ENCODE measurements at places on chromosomes 7 and 10.

GRCh38 chr7:22868509-22868908, 45.9 kb upstream of the TOMM7 start:
- no peak for DNase-seq

GRCh38 chr10:124403548-124403947, 15.2 kb downstream of the OAT start:
- no peak for DNase-seq

DNA sequence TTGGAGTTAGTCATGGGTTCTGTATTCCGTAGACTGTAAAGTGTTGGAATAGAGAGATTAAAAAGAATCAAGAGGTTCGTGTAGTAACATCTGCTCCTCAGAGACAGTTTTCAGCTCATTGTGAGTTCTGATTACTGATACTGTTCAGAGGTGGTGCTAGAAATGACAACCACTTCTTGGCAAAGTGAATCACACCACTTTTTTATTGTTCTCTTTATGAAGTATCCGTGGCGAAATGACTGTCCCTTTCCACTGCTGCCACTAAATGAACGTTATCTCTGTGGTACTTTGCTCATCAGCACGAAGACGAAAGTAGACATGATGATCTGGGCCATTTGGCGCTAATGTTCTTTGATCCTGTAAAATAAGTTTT, 860 bp downstream of the RPP30 start:
- DNase-seq, result no peak

GRCh38 chr10:123858907-123859652, 32.5 kb downstream of the CPXM2 start:
- no peak for DNase-seq

DNA sequence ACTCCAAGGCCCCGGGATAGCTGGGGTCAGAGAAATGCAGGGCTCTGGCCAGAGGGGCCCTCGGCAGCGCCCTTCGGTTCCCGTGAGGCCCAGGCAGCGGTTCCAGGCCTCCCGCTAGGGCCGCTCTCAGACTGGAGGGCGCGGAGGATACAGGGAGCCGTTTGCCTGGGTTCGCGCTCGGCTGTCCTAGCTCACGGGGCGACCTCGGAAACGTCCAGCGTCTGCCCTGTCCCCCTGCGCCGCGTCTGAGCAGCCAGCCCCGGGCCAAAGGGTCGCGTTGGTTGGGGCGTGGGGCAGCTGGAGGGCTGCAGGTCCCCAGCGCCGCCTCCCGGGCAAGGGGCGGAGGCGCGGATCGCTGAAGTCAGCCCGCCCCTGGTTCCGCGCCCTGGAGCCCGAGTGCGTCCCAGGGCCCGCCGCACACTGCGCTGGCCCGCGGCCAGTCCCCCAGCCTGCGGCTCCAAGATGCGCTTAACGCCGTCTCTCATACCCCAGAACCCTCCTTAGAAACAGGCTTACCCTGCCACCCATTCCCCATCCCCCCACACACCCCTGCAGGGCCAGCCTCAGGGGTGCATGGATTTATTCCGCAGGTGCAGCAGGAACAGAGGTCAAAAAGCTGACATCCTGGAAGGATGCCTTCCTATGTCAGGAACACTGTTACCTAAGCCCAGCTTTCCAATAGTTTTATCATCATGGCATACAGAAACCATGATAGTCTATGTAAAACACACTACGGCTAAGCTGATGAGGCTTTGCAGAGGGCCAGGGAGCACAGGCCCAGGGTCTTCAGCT, 22.1 kb upstream of the OPN4 start:
- no peak for DNase-seq

DNA sequence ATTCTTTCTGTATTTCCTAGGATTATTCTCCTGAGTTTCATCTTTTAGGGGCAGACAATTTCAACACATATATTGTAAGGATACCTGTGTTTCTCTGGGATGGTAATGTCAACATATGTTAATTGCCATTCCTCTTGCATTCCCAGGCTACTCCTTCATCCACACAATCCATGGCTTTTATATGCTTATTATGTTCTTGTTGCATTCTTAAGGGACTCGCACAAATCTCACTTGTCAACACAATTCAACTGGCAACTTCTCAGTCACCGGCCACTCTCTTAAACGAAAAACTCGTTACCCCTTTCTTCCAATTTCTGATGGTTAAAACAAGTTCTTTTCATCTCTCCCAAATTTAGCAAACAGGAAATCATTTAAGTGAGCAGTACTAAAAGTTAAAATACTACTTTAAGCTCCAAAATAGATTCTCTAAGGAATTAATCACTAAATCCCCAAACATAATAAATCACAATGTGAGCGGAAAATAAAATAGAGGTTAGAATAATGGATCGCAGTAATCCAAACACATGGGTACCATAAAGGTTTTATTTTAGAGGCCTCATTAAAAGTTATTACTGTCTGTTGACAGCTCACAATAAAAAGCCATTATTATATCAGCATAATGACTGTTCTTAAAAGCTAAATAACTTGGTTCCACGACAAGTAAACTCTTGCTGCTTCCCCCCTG, 223.2 kb downstream of the ELMO1 start:
- no peak for DNase-seq

- DNase-seq, result no peak
These were observed 57.8 kb downstream of the EVX1 start for GRCh38 chr7:27300421-27300820.

DNA sequence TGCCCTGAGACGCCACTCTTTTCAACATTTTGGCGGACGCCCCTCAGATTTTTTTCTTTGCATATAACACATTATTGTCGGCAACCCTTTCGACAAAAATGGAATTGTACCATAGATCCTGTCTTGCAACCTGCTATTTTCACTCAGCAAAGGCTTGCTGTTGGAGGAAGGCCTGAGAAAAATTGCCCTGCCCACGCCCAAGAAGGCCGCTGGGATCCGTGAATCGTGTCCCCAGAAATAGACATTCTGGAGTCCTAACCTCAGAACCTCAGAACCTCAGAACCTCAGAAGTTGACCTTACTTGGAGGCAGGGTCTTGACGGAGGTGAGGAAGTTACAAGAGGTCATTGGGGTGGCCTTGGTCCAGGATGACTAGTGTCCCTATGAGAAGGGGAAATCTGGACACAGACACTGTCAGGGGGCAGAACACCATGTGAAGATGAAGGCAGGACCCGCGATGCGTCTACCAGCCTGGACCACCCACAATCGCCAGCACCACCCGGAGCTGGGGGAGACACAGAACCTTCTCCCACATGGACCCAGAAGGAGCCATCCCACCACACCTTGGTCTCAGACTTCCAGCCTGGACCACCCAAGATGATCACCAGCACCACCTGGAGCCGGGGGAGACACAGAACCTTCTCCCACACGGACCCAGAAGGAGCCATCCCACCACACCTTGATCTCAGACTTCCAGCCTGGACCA, 19.1 kb upstream of the DNAAF5 start:
- no peak for DNase-seq

GRCh38 chr7:74575083-74575784, 82.3 kb upstream of the GTF2I start:
- DNase-seq, result no peak

DNA sequence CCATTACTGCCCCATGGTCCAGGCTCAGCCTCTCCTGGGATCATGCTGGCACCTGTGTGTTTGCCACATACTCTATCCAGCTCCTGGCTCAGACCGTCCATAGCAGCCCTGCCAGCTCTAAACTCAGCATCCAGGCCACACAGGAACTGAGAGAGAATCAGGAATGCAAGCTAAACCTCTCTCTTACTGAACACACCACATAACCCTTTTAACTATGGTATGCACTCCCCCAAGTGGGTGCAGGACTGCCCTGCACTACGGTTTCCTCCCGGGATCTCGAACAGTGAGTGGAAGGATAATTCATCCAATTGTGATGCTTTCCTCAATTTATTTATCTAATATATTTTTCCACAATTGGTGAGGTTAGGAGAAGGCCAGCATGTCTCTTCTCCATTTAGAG, 17.1 kb upstream of the ZNF800 start:
- no peak for DNase-seq

- DNase-seq, result no peak
These were observed 5.3 kb downstream of the GALNTL5 start for GRCh38 chr7:151961536-151961935.

- no peak for DNase-seq
These were observed 23.0 kb upstream of the ZNF488 start for GRCh38 chr10:47406870-47407691.

GRCh38 chr7:27921081-27921836, 181.3 kb downstream of the TAX1BP1 start:
- DNase-seq, result no peak

DNA sequence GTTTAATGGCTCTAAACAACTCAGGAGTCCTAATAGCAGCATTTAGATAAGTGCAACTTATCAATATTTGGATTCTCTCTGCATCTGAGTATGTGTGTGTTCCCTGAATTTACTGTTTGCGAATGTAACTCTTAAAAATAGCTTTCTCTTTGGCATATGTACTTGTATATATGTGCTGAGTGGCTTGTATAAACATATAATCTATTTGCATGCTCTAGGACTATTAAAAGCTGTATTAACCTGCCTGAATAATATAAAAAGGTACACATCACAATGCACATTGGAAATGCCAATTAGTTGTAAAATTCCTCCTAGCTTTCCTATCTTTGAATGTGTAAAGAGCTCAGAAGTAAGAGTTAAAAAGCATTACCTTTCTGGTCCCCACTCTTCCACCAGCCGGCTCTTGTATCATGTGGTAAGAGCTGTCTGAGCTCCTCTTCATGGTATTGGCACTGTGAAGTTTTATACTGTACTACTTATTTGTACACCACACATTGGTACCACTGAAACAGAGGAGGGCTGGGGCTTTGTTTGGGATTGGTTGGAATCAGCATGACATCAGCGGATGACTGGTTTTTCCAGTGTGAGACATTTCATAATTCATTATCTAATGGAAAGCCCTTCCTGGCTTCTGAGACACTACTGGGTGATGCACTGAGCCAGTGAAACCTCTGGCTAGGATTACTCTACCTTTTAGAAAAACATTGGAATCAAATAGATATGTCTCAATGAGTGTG, at the start of gene INHBA:
INHBA (minus strand) TSS at position 456 of the 737 bp plus-strand sequence. CDS start 2,716 bp downstream, outside the sequence.
- no peak for DNase-seq

DNA sequence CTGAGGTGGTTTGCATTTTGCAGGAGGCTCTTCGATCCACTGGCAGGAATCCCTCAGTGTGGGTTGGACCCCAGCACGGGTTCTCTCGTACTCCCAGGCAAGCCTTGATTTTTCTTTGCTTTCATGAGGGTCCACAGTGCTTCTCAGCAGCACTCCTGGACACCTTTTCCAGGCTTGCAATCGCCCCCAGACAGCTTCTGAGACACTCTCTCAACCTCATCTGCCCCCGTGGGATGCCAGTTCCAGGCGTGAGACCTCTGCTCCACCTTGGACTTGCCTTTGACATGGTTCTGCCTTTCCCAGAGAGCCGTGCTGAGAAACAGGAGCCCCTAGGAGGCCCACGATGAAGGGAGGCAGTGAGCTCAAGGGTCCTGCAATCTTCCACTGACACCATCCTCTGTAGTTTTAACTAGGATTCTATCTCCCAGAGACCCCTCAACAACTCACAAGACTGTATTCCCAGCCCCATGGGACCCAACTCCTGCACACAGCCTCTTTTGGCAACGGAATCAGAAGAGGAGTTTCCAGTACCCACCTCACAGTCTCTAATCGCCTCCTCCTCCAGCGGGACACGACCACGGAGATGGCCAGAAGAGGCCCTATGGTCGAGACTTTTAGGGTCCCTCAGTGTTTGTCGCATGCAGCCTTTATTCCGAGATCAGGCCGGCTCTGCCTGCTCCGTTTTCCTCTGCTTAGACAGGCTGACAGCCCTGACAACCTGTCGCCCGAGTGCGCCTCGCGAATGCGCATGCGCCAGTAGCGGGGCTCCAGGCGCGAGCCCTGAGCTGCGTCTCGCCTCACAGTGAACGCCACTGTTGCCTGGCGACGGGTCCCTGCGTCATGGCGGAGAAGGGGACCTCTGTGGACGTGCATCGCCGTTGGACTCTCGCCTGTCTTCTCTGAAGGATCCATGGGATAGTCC, 26.0 kb upstream of the ZNF273 start:
- peak; percentile 76 for DNase-seq

Measured in stimulated activated CD4-positive, alpha-beta T cell treated with anti-CD3 and anti-CD28 coated beads, Interleukin-4, amount 100 ng/mL, for 1 hour (primary cell).